A172 (cell line): ENCODE measurements at places on chromosomes 7 and 10. TPM values are rescaled to one million over a fixed set of nuclear protein-coding genes. Genes with fewer than 3 reads are reported as not detected.

UPK3BL1 gene
- 12.8 and 13.9 TPM in 2 replicates for total RNA-seq

BEND7 gene
- total RNA-seq = 22.0 and 44.2 TPM in 2 replicates

ZNF804B gene
- not detected in 2 replicates for total RNA-seq

NCF1 gene
- not detected in 2 replicates for total RNA-seq

CBX3 gene
- 529 and 544 TPM in 2 replicates for total RNA-seq

ATXN7L1 gene
- total RNA-seq = 1.6 and 10.2 TPM in 2 replicates

HOXA7 gene
- not detected in 2 replicates for total RNA-seq

FKBP6 gene
- total RNA-seq = not detected in 2 replicates

C10orf105 gene
- not detected in 2 replicates for total RNA-seq

ZNF467 gene
- total RNA-seq = not detected in 2 replicates

SLC39A12 gene
- not detected in 2 replicates for total RNA-seq
